ENCODE measurements at places on chromosomes 3 and 15. TPM values are rescaled to one million over a fixed set of nuclear protein-coding genes. Genes with fewer than 3 reads are reported as not detected.

DNA sequence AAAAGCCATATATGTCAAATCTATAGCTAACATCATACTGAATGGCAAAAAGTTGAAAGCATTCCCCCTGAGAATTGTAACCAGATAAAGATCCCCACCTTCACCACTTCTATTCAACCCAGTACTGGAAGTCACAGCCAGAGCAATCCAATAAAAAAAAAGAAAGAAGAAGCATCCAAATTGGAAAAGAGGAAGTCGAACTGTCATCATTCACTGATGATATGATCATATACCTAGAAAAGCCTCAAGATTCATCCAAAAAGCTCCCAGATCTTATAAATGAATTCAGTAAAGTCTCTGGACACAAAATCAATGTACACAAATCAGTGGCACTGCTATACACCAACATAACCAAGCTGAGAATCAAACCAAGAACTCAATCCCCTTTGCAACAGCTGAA is 97.4 kb downstream of the CBLB start:
- no peak for DNase-seq

DNA sequence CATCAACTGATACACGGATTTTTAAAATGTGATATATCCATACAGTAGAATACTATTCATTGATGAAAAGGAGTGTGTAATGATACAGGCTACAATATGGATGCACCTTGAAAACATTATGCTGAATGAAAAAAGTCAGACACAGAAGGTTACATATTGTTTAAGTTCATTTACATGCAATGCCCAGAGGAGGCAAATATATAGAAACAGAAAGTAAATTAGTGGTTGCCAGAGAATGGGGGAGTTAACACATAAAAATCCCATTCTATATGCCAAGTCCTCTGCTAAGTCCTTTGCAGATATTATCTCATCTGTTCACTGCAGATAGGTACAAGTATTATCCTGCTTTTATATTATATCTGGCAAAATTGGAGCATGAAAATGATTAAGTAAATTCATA is 22.1 kb upstream of the CDIN1 start:
- no peak for DNase-seq

- DNase-seq = no peak
Observed at GRCh38 chr3:36904641-36905040, 40.2 kb downstream of the TRANK1 start.

DNA sequence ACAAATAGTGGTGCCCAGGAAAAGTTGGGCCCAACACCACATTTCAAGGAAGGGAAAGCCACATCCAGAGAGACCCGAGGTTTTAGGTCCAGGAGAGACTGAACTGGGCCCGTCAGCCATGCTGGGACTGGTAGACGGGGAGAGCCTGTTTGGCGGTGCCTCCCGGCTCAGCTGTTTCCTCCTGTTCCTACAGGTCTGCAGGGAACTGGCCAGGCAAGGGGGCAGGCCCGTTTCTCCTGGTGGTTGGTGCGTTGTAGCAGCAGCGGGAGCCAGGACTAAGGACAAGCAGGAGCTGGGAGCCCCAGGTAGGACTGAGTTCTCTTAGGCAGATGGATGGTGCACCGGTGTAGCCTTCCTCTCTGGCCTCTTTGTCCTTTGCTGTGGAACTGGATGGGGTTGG is 3.9 kb downstream of the PRKCD start:
- DNase-seq = peak; percentile 58

GRCh38 chr3:114727373-114727772 is 419.7 kb downstream of the ZBTB20 start:
- no peak for DNase-seq

- DNase-seq = no peak
Observed at GRCh38 chr3:39222462-39222861, 30.1 kb upstream of the XIRP1 start.

- no peak for DNase-seq
Observed at GRCh38 chr3:11998092-11998491, 6.1 kb upstream of the SYN2 start.

DNA sequence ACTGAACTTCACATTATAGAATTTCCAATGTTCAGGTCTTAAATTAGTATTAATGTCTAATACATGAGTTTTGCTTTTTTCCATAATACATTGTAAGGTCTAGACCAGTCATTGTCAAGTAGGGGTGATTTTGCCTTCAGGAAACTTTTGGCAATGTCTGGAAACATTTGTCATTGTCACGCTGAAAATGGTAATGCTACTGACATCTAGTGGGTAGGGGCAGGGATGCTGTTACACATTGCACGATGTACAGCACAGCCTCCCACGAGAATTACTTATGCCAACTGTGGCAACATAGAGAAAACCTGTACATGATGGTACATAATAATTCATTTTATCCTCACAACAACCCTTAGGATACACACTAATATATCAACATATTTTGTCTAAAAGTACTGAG is 384.1 kb downstream of the CADM2 start:
- DNase-seq = no peak

- DNase-seq = no peak
Observed at GRCh38 chr3:57079474-57079831, 19.0 kb downstream of the SPATA12 start.

BTBD1 gene
- total RNA-seq = 61.8 TPM

TLR9 gene
- total RNA-seq = not detected

SPATA12 gene
- not detected for total RNA-seq
